ENCODE measurements at places on chromosomes 11 and 22. TPM values are rescaled to one million over a fixed set of nuclear protein-coding genes. Genes with fewer than 3 reads are reported as not detected.

DNA sequence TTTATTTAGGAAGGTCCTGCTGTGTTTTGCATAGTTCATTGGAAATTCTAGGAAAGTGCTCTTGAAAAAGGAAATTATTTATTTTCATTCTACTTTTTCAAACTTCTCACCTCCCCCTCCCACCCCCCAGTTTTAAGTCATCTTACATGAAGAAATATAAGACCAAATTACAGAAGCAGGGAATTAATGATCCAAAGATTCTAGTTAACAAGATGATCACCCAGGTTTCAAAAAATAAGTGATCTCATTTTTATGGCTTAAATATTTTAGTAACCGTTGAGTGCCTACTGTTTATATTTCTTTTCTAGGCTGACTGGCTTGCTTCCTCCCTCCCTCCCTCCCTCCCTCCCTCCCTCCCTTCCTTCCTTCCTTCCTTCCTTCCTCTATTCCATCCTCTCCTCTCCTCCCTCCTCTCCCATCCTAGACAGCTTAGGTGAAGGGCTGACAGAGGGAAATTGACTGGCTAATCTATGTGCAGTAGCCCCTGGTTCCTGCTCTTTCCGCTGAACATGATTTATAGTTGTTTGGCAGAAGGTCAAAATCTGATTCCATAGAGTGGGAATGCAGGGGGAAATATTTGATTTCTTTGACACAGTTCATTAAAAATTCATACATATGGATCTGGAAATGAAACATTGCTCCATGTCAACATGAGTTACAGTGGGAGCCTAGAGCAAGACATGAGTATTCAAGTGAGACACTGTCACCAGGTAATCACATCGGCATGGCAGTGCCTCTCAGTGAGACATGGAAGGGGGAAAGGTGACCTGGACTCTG, 123.4 kb downstream of the COMMD9 start:
- no peak for DNase-seq

DNA sequence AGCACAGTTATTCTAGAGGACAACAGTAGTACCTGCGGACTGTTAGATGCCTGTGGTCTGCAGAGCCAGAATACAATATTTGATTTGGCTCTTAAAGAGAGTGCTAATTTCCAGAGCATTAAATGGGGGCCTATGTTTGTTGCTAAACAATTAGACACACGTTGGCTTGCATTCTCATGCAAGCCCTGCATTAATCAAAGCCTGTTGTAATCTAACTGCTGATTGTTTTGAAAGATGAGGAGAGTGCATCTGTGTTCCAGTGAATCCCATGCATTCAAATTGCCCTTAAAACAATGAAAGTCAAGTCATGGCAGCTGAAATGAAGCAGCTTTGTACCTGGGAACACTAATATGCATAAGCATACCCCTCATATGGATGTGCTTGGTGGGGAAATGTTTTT, 419.4 kb downstream of the DYNC2H1 start:
- no peak for DNase-seq

DNA sequence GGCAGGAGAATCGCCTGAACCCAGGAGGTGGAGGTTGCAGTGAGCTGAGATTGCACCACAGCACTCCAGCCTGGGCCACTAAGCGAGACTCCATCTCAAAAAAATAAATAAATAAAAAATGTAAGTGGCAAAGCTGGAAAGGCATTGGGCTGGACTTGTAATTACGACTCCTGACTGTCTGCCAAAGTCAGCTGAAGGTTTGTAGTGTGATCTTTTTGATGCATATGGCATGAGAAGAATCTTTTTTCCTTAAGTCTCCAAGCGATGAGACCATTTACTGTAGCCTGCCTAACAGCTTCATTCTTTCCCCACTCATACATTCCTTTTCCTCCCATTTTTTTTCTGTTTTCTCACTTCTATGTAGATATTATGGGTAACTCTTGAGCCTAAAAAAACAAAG, 24.8 kb downstream of the CTNND1 start:
- no peak for DNase-seq

GRCh38 chr11:87421422-87421821, 383.7 kb downstream of the TMEM135 start:
- no peak for DNase-seq

The OLFML1 gene
- not detected for total RNA-seq

The MIOX gene
- total RNA-seq: not detected

DNA sequence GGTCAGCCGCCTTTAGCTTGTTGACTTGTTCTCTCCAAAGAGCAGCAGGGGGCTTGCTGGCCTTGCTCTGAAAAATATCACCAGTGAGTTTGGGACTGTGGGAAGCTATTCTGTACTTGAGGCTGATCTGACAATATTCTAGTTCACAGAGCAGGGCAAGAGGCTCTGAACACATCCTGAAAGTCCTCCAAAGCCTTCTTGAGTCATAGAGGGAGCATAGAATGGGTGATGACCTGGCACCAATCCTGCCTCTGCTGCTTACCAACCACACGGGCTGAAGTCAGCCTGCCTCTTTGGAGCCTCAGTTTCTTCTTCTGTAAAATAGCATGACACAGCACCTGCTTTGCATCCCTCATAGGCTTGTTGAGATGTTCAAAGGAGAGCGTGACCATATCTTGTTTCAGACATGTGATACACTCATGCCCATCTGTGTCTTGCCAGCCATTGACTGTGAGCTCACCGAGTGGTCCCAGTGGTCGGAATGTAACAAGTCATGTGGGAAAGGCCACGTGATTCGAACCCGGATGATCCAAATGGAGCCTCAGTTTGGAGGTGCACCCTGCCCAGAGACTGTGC, 96.6 kb downstream of the RRAS2 start:
- no peak for DNase-seq

The SLC5A4 gene
- not detected for total RNA-seq

DNA sequence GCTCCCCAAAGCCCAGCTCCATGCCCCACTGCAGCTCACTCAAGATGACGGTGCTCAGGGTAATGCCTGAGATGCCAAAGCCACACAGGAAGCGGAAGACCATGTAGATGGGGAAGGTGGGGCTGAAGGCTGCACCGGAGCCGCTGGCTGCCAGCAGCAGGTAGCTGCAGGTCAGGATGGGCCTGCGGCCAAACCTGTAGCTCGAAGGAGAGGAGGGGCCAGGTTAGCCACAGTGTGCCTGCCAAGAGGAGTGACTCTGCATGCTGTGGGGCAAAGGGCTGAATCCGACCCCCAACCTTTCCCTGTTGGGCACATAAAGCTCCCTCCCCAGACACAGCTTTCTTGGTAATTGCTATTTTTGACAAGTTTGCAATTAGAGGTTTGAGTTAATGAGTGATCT, 14.9 kb upstream of the SLC22A6 start:
- DNase-seq: no peak

The TSSK2 gene
- total RNA-seq: not detected

Data from activated T-cell treated with anti-CD3 and anti-CD28 coated beads, Interleukin-2, amount 50 U/mL, for 4 hours (primary cell).